ENCODE measurements at places on chromosomes 4 and X. TPM values are rescaled to one million over a fixed set of nuclear protein-coding genes. Genes with fewer than 3 reads are reported as not detected.

ZCCHC12 gene
- 1.1 TPM for polyA plus RNA-seq

MMRN1 gene
- polyA plus RNA-seq: 1.6 TPM

EMCN gene
- polyA plus RNA-seq: 110 TPM

ZFYVE28 gene
- polyA plus RNA-seq: 1.8 TPM

ZCCHC18 gene
- 4.9 TPM for polyA plus RNA-seq

LRP2BP gene
- 2.6 TPM for polyA plus RNA-seq

NAA15 gene
- 34.5 TPM for polyA plus RNA-seq

GAB3 gene
- polyA plus RNA-seq: 2.2 TPM

KIT gene
- polyA plus RNA-seq: 19.4 TPM

- no peak for DNase-seq
Measured at GRCh38 chrX:110665223-110666002, 130.2 kb downstream of the CHRDL1 start.

DNA sequence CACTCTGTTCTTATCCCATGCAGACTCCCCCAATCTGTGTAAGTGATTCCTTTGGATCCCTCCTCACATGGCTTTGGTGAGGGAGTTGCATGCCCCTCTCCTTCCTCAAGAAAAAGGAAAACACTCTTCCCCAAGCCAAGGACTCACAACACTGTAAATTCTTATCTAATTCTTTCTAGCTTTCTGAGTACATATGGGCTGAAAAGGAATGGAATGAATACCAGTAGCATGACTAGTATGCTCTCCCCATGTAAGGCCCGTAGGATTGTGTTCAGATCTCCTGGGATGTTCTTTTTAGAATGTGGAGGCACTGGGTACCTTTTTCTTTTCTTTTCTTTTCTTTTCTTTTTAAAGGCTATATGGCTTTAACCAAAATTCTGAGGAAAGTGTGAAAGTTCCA lies 17.0 kb upstream of the MAGED1 start:
- no peak for DNase-seq

DNA sequence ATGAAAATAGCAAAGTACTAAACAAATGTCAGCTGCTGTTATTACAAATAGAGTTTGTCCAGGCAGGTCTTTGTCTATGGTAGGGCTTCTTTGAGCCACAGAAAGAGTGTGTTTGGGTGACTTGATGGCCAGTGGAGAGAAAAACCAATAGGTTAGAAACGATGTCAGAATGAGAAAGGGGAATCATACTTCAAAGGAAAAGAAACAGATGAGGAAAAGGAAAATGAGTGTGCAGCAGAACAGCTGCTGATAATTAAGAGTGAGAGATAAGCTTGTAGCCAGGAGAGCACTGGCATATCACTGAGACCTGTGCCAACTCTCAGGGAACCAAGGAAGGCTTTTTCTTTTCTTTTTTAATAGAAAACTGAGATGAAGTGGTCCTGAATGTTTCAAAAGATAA lies 257.2 kb downstream of the ARHGAP24 start:
- no peak for DNase-seq

DNA sequence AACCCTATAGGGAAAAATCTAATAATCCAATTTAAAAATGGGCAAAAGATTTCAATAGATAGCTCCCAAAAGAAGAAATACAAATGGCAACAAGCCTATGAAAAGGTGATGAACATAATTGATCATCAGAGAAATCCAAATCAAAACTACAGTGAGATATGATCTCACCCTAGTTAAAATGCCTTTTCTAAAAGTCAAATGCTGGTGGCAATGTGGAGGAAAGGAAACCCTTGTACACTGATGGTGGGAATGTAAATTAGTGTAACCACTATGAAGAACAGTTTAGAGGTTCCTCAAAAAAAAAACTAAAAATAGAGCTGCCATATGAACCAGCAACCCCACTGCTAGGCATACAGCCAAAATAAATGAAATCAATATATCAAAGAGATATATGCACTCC lies 44.5 kb downstream of the STPG2 start:
- no peak for DNase-seq

- DNase-seq: no peak
Measured at GRCh38 chr4:40524366-40525041, 105.2 kb downstream of the RBM47 start.

DNA sequence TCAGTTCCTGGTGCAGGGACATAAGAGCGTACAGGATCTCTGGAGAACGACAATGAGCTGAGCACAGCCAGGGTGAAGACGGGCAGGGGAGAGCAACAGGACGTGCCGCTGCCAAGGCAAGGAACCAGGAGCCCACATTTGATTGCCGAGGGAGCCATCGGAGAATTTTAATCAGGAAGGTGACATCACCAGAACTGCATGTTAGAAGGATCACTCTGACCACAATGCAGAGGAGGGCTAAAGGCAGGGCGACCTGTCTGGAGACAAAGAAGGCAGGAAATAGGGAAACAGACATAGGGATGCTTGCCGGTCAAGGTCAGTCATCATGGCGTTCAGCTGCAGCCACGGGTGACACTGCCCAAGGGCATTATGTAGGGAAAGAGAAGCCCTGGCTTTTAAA lies 81.4 kb downstream of the RBM47 start:
- no peak for DNase-seq

GRCh38 chrX:119708936-119709335 lies 16.0 kb upstream of the SEPTIN6 start:
- DNase-seq: no peak

DNA sequence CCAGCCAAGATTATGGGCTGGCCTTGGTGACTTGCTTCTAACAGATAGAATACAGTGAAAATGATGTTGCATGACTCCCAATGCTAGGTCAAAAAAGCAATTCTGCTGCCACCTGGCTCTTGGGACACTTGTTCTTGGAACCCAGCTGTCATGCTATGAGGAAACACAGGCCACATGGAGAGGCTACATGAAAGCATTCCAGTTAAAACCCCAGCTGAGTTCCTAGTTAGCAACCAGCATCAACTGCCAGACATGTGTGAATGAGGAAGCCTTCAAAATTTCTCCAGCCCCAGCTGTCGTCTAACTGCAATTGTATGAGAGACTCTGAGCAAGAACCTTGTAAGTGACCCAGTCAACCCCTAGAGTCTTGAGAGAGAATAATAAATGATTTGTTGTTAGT lies 105.2 kb upstream of the FGF16 start:
- DNase-seq: peak; percentile 7

DNA sequence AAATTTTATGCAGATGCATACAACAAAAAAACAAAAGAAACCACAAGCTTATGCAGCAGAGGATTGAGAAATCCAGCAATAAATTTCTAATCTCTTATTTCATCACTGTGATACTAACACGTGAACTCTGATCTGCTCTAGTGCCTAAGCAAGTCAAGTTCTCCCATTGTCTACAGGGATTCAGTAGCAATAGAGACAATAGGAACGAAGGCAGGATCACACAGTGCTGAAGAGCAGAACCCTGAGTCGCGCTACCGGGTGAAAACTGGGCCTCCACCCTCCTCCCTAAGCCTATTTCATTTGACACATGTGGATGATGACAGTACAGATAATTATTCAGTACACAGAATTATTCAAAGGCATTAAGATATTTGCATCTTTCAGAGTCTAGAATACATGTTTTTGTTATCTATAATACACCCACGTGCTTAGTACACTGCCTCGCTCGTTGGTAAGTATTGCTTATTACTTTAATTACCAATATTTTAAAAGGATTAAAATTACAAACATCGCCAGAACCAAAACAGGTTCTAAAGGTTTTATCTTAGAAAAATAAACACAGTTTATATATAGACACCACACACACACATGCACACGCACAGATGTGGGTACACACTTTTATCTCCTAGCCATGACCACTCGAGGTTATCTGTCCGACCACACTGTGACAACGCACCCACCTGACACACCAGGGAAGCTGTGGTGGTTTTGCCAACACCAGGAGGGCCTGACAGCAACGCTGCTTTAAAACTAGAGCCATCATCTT lies 60.1 kb downstream of the RFC1 start:
- DNase-seq: no peak
